ENCODE measurements at places on chromosomes 11 and 22.

DNA sequence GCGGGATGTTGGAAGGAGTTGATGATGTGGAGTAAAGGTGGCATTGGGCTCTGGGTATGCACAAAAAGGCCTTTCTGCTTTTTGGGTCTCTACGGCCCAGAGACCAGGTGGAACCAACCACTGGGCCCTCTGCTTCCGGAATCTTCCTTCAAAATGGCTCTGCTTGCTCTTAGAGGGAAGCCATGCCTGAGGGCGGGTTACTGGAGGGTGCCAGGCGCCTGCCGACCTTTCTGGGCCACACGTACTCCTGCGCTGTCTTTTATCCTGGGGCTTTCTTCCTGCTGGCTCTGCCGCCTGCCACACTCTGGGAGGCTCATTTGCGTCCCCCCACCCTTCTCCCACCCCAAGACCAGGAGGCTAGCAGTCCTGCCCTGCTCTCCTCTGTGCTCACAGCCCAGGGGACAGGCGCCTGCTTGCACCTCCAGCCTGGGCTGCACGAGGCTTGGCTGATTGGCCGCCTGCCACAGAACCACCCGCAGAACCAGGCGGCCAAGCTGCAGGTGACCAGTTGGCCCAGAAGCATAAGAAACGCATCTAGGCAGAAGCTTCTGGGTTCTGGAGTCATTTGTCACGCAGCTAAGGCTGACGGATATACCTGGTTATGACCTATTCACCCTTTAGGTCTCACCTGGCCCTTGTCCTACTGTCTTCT lies 536.9 kb downstream of the TBC1D22A start:
- DNase-seq, result no peak

- DNase-seq, result no peak
Observed at GRCh38 chr11:15830741-15831428, 525.5 kb downstream of the SOX6 start.

DNA sequence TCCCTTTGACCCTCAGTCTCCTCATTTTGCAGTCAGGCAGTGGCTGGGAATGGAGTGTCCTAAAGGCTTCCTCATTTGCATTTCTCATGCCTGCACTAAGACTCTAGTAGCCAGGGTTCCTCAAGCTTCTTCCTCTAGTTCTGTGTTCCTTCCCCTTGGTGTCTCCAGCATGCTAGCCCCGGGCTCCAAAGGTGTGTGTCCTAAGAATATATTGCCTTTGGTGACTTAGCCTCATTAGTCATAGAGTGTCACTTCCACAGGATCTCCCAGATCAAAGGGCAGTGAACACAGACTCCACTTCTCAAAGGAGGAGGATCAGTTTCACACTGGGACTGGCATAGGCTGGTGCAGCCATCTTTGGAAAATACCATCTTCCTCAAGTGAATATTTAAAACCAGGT lies 21.4 kb upstream of the ACER3 start:
- DNase-seq, result no peak

DNA sequence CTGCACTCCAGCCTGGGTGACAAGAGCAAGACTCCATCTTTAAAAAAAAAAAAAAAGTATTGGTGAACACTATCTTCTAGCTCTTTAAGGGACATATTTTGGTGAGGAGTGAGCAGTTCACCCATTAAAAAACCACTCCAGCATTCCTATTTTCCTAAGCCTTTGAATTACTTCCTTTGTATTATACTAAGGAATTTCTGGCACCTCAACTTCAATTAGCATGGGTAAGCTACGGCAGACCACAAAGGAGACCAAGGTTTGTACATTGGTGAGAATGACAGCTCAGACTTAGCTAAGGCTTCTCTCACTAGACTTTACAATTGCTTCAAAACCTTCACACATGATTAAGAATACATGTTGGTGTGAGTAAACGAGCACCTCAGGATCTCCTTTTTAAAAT lies 57.0 kb upstream of the BIRC3 start:
- no peak for DNase-seq

DNA sequence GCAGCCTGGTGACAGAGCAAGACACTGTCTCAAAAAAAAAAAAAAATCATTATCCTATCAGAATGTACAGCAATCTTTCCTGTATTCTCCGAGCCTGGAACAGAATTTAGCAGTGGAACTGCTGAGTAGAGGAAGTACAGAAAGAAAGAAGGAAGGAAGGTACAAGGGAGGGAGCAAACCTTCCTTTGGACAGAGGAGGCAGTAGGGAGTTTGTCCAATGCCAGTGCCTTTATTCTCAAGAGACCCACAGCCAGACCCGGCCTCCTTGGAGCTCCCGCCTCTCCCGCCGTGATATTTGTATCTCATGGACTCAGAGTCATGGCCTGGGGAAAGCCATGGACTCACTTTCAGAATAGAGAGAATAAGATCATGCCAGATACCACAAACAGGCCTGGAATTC lies 37.7 kb upstream of the LRRC55 start:
- DNase-seq, result no peak

DNA sequence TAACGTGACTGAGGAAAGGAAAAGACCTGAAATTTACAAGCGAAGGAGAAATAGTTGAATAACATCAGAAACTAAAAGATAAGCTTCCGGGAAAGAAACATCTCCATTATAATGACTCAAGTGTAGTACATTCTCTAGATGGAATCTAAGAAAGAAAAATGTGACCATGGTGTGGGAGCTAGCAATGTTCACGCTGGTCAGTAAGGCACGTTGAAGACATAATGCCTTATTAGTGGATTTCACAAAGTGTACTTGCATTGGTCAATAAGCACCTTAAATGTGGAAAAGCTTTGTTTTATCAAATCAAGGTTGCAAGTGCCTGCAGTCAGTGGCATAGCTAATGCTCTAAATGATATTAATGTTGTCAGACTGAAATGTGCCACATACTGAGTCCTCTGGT lies 2.8 kb upstream of the LARGE1 start:
- DNase-seq, result no peak

GRCh38 chr22:40975366-40975765 lies 24.2 kb downstream of the RBX1 start:
- DNase-seq, result no peak

DNA sequence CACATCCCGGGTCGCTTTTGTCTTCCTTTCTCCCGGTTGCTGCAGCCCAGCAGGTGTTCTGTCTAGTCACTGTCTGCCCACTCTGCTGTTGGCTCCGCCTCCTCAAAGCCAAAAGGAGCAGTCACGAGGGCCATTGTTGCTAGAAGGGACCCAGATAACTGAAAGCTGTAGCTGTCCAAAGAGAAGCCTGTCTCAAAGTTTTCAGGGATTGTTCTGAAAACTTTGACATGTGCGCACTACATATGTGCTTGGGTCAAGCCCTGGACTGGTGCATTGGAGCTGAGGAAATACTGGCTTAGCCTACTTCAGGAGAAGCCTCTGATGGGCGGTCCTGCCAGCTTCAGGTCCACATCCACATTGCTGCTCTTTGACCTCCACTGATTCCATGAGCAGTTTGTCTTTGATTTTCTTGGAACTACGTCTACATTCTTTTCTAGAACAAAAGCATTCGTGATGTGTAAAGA lies 8.8 kb upstream of the OR2AT4 start:
- DNase-seq, result no peak

DNA sequence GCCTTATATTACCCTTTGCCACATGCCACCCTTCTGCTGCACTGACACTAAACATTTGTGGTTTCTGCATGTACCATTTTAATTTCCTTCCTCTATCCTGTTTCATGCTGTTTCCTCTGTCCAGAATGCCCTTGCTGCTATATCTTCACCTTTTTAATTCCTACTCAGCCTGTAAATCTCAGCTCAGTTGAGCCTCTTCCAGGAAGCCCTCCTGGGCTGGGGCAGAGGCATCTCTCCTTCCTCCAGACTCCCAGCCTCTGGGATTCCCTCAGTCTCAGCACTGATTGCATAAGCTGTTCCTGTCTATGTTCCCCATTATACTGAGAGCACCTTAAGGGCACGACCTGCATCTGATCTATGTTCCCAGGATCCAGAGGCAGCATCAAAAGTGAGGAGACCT lies 98.7 kb downstream of the RNF169 start:
- no peak for DNase-seq

DNA sequence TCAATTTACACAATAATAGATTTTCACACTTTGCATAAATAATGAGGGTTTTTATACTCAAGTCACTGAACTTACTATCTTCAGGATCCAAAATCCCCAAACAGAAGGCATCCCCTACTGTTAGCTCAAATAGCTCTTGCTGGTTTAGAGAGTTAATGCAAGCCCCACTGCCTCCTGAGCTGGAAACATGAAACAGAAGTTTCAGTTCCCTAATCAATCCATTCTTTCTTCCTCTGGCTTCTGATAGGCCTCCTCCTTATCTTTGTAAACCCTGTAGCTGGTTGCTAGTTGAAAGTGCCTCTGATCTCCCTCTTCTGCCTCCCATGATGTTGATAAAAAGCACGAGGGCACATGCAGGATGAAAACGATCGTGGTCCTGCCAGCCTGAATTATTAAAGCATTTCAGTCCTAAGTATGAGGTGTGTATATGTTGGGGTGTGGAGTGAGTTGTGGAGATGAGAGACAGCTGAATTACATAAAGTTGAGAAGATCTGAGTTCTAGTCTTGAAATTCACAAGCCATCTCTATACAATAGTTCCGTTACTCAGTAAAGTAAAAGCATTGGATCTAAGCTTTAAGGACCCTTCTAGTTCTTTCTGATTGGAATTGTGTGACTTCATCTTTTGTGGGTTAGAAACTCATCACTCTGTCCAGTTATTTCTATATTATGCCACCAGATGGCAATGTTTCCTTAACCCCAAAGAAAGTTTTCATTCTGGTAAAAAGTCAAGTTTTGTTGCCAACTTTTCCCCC lies 35.0 kb upstream of the EHF start:
- DNase-seq, result peak; percentile 28

GRCh38 chr11:837189-837989 lies 4.6 kb downstream of the CD151 start:
- DNase-seq, result no peak

GRCh38 chr22:19970479-19971275 lies 29.1 kb upstream of the TXNRD2 start:
- peak; percentile 78 for DNase-seq

DNA sequence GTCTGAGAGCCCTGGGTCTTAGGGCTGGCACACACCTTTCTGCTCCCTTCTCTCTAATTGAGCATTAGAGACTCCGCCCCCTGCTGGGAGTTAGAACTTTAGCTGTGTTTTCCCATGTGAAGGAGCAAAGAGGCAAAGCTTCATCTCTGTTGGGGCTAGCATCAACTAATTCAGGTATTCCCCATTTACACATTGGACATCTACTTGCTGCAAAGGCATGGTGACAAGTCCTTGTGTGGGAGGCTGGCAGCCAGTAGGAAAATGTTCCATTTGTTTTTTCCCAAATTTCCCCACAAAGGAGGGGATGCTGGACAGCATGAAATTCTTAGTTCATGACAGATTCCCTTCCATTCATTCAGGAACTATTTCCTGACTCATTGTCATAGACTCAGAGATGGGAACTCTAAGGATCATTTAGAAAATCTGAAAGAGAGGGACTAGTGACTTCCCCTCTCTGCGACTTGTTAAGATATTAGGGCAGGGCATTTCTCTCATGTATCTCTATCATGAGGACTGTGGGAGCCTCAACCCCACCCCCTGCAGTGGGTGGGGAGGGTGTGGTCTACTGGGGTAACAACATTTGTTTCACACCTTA lies 3.6 kb downstream of the CD44 start:
- peak; percentile 48 for DNase-seq

DNA sequence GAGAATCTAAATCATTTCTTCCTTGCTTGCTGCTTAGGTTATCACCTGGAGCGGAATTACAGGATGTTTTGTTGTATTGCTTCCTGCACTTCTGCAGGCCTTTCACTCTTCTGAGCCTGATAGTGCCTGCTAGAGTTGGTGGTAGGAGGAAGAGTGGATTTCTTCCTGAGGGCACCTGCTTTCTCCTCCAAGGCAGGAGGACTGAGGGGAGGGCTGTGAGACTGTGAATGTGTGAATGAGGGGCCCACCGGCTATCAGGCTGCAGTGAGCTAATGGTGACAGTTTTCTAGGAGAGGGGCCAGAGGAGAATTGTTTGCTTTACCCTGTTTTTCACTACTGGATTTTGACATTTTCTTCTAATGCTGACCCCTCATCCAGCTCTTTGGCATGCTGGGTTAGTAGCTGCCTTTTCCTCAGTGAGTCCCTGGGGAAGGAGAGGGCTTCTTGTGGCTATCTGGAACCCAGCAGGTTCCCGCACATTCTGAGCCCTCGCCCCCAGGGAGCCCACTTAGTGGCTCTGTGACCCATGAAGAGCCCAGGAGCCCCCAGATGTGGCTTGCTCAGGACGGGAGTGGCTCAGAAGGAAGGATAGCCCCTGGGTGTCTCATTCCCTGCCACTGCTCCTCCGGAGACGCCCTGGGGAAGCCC lies 39.1 kb downstream of the DIXDC1 start:
- DNase-seq, result no peak

DNA sequence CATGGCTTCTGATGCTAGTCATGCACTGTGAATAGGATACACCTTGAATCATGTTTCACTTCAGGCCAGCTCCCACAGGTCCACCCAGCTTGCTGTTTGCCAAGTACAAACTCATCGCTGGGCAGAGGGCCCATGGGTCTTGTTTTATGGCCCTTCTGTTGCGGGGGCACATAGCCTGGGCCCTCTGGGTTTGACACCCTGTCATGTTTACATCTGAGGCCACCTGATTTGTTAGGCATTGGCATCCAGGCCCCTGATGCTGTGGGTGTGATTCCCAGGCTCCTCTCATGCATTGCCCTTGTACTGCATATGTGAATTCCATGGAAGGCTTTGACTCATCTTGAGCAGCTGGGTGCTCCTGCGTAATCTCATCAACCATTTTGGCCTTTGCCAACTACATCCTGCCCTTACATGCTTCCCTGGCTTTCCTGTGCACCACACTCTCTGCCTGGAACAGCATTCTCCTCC lies 32.6 kb downstream of the PPFIBP2 start:
- no peak for DNase-seq

DNA sequence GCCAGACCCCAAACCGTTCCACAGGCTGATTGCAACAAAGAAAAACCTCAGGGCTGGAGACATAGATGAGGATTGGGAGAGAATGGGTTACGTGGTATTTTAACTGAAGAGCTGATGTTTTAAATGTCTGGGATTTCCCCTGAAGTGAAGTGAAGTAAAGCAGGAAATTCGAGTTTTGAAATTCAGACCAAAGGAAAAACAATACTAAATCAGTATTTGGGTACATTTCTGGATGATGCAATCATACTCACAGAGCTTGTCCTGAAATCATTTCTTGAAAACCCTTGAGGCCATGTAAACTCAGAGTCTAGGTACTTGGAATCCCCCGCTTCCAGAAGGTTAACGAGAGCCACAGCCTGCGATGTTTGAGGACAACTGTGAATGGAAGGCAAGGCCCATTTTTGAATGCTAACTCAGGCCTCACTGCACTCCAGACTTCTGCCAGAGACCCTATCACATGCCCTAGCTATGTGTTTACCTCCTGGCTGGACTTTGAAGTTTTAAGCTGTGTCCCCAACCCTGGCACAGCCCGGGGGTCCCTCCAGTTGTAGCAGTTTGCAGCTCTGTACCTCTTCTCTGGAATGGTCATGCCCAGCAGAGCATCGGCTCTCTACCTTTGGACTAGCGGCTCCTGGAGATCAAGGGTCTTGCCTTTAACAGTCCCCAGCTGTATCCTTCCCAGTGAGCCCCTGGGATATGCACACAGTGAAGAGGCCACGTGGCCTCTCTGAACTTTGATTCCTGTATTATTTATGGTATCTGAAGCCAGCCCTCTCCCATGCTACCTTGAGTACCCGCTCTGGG lies 5.4 kb upstream of the FTH1 start:
- DNase-seq, result peak; percentile 38

GRCh38 chr11:2586793-2587131 lies 113.0 kb downstream of the KCNQ1OT1 start:
- no peak for DNase-seq
